ENCODE measurements at places on chromosomes 3 and 15.

- DNase-seq = no peak
Measured at GRCh38 chr15:96171853-96172296, 158.6 kb upstream of the NR2F2 start.

DNA sequence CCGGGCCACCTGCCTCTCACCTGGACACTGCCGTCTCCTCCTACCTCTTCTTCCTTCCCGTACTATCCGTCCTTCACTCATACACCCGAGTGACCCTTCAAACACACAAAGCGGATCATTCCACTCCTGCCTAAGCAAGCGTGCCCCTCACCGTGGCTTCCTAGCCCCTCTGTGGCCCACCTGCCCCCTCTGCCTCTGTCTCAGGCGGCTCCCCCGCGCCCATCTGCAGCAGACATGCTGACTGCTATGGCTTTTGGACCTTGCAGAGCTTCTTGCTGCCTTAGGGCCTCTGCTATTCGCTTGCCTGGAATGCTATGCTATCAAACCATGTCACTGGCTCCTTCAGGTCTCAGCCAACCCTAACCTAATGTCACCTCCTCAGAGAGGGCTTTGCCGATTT is 38.1 kb downstream of the SLC28A1 start:
- DNase-seq = no peak

DNA sequence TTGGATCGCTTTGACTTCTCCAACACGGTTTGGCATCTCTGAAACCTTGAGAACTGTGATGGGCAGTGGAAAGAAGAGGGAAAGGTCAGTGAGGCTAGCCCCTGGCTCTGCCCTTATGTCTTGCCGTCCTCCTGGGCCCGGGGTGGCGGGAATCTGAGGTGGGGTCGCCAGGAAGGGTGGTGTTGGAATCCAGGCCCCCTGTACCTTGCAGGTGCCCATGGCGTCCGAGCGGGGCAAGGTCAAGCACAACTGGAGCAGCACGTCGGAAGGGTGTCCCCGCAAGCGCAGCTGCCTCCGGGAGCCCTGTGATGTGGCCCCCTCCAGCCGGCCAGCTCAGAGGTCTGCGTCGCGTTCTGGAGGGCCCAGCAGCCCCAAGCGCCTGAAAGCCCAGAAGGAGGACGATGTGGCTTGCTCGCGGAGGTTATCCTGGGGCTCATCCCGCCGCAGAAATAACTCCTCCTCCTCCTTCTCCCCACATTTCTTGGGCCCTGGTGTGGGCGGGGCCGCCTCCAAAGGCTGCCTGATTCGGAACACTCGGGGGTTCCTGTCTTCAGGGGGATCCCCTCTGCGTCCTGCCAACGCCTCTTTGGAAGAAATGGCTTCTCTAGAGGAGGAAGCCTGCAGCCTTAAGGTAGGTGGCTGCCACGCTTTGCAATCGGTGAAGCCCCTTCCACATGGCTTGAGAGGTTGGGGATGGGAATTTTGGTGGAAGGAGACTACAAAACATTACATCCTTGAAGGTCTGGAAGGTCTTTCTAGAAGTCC is 907 bp downstream of the TATDN2 start:
- DNase-seq = no peak

DNA sequence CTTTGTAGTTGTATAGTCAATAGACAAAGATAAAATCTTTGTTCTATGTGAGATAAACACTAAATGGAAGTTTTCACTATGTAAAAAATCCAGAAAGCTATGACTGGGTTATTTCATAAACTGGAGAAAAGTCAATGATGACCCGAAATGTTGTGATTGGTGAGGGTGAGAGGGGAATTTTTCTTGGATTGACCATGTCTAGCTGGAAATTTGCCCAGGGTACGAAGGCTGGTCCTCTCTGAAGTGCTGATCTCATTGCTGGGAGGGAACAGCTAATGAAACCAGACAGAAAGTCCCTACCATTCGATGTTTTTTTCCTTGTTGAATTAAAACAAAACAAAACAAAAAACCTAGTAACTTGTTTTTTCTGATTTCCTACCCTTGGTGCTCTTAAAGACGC is 14.3 kb downstream of the TPRG1 start:
- peak; percentile 17 for DNase-seq

- no peak for DNase-seq
Measured at GRCh38 chr3:112027826-112028225, 6.7 kb upstream of the TMPRSS7 start.

DNA sequence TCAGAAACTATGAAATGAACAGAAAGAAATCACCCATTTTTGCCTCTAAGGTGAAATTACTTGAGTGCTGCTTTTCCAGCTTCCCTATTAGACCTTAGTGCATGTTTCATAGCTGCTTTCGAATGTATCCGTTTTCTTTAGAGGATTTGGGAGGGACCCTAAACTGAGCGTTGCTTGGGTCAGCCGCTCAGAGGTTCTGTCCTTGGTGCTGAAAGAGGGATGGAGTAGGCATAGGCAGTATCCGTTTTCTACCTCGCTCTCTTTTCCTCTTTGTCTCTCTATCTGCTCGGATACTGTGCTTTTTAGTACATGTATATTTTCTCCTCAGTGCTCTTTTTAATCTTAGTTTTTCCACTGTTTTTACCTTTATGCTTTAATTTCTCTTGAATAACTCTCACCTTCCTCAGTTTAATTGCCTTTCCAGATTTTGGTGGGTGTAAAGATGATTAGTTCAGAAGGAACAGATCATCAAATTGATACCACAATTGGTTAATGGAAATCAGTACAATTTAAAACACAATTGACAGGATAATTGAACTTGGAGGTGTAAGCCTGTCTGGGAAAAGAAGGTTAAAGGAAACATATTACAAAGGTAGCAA is at the start of gene DRD3:
DRD3 (minus strand) TSS at position 283 of the 599 bp plus-strand sequence. CDS start 7,060 bp downstream, outside the sequence.
- DNase-seq = peak; percentile 12
